ENCODE measurements at places on chromosomes 16 and 17.

DNA sequence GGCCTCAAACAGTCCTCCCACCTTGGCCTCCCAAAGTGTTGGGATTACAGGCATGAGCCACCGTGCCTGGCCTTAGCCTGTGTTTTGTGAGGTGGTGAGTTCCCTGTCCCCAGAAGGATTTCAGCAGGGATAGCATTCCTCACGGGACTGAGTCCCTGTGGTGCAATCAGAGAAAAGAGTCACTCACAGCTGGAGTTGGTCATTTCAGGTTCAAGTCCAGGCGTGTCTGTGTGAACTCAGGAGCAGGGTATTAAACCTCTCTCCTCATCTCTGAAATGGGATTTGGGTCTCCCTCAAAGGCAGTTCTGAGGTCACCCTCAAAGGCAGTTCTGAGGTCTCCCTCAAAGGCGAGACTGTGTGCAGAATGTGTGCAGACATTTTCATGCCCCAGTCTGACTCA is 28.6 kb downstream of the NPTX1 start:
- no peak for DNase-seq

DNA sequence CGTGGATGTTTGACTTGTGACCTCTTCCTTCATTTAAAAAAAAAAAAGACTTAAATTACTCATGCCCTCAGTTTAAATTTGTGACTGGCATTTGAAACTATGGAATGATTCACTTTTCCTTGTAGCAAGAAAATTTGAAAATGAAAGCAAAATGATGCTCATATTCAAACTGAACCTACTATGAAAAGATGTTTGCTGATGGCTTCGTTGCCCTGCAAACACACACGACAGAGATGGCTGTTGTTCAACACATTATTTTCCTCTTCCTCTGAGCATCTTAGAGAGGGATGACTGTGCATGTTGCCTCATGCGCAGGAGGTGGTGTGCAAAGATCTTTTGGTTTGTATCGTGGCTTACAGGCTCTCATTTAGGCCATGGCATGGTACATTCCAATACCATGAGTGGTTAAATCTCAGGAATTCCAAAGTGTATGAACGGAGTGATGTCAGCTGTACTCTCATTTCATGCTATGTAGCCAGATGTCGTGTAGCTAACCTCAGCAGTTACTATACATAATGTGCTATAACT is 164.5 kb downstream of the PRKCA start:
- no peak for DNase-seq

DNA sequence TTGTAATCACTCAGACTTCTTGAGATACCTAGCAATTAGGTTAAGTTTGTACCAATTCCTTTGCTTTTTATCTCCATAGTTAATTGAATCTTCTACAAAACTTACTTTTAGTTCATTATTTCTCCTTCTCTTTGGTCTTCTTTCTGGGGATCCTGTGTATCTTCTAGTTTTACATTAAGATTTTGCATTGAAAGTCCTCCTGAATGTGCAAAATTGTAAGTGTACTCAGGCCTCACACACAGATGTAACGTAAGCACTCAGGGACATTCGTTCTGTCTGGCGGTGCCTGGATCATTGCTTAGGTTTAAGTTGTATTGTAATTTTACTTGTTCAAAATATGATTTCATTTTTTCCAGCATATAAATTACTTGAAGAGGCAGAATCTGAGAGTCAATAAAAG is 222.6 kb upstream of the CPHXL start:
- DNase-seq, result no peak

DNA sequence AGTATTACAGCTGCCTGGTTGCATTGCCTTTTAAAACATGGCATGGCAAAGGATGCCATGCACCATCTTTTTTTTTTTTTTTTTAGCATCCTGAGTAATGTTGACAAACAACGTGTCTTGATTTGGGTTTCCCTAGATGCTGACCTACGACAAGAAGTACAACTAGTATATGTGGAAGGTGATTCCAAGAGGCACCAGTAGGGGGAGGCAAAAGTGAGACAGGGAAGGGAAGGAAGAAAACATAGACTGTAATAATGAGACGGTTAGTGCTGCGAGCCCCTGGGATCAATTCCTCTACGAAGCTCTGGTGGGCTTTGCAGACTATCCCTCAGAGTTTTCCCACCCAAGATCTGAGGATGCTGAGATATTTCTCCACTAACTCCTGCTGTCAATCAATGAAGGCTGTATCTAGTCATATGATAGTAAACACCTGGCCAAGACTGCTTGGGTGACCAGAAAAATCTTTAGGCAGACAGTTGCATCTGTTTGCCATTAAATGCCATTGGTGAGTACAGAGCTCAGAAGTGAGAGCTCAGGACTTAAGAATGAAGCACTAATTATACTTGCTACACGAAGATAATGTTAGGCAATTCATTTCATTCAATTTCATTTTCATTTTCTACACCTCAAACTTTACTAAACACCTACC is 458.6 kb upstream of the GOT2 start:
- no peak for DNase-seq

DNA sequence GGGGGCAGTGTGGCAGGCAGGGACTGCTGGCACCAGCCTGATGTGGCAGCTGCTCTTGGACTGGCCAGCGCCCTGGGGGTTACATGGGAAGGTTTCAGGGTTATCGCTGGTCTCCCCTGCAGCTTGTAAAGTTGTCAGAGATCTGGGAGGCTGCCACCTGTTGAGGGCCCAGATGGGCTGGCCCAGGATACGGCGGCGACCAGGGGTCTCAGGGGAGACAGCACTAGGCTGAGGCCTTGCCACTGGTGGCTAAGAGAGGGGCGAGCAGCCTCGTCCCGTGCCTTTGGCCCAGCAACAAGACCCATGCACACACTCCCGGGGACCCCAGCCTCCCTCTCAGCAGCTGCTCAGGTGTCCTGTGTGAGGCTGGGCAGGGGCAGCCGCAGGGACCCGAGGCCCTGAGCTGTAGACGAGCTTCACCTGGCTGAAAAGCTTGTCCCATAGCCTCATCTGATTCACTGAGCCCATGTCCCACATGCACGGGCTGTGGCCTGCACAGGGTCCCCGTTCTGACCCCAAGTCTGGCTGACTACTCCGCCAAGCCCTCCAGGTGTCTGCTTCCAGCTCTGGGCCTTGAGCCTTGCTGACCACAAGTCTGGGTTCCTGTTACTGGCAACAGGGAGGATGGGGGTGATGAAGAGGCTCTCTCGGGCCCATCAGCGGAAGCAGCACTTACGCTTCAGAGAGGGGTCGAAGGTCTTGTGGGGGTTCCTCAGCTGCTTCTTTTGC is 6.2 kb downstream of the DUS1L start:
- DNase-seq, result no peak

GRCh38 chr17:5933430-5933829 is 136.7 kb upstream of the WSCD1 start:
- no peak for DNase-seq

- no peak for DNase-seq
Measured at GRCh38 chr17:82601447-82602000, 46.7 kb downstream of the WDR45B start.

GRCh38 chr17:32385121-32385520 is 35.2 kb downstream of the ZNF207 start:
- DNase-seq, result no peak

DNA sequence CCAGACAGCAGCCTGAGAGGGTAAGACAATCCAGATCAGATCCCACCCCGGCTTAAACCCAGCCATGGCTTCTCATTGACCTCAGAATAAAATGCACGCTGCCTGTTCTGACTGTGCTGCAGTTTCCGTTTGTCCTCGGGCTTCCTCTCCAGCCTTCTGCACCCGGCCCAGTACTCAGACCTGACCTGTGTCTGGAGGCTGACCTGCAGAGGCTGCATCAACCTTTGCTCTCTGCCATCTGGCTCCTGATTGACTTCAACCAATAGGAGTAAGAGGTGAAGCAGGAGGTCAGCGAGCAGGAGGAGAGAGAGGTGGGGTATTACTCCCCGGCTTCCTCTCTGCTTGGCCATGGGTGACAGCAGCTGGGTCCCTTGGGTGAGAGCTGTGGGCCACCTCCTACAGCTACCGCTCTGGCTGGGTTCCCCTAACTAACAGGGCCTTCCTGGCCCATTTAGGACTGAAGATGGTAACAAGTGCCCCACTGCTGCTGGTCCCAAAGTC is 46.7 kb downstream of the C16orf82 start:
- DNase-seq, result no peak

DNA sequence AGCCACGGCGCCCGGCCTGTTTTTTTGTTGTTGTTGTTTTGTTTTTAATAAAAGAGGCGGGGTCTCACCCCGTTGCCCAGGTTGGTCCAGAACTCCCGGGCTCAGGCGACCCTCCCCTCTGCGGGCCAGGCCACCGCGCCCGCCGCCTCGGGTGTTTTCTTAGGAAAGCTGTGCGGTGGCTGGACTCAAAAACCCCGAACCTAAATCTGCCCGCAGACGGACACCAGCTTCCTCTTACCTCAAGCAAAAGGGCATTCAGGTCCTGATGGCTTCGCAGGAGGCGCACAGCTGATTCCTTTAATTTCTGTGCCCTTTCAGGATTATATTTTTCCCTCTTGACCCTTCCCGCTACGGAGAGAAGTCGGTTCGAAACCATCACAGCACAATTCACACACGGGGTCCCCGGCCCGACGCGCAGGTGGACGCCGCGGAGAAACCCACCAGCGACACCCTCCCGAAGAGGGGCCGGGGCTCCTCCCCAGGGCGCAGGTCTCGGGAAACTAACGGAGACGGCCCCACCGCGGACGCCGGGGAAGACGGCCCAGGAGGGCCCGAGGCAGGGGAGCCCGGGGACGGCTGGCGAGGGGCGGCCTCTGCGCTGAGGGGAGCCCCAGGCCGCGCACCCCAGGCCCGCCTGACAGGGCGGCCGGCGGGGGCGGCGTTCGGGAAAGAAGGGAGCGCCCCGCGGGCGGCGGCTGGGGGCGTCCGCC is 653 bp downstream of the FANCA start:
- DNase-seq, result no peak

DNA sequence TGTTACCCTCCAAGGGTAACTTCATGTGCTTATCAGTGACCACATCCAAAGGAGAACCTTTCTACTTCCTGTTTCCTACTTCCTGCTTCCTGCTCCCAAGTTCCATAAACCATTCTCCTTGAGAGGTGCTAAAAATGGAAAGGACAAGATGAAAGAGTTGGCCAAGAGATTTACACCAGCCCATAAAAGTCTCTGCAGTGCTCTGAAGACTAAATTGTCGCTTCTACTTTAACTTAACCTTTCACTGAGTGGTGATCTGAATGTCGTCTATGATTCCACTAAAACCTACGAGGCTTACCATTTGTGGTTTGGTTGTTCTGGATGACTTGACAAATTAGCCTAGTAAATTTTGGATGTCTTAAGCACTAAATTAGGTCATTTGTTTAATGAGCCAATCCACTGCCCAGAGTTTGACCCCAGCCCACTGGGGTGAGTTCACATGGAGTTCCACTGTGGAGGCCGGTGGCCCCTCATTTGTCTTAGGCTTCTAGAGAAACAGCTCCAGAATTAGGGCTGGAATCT is 333.1 kb downstream of the FOXL1 start:
- no peak for DNase-seq

DNA sequence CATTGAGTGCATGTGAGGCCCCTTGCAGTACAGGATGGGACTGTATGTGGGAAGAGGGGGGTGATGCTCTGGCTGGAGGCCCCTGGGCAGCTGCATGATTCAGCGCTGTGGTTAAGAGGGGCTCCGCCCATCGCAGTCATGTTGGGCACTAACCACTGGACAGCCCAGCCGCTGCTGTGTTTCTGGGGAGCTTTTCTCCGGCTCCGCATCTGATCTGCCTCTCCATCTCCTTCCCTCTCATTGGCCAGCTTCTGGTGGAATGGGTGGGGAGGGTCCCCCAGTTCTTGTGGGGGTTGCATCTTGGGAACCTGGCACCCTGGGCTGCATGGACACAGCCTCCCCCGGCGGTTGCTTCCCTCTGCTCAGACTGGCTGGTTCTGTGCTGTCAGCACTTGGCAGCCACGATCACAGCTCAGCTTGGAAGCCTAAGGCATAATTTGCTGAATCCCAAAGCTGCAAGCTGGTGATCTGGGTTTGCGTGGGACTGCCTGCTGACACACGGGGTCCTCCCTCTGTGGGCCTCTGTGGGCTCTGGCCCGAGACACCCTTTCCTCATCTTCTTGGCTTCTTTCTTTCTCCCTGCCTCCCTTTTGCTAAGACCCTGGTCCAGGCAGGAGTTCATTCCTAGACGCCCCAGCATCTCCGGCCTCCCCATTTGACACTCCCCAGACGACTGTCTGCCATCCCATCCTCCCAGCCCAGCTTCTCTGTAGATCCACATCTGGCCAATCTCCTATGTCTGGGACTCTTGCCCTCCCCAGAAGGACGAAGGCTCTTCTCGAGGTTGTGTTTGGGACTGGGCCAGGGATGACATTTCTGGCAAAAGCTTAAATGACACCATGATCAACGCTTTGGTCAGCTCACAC is 168.3 kb downstream of the SEC14L1 start:
- DNase-seq, result no peak

- no peak for DNase-seq
Measured at GRCh38 chr16:22183335-22183734, 21.0 kb downstream of the SDR42E2 start.

DNA sequence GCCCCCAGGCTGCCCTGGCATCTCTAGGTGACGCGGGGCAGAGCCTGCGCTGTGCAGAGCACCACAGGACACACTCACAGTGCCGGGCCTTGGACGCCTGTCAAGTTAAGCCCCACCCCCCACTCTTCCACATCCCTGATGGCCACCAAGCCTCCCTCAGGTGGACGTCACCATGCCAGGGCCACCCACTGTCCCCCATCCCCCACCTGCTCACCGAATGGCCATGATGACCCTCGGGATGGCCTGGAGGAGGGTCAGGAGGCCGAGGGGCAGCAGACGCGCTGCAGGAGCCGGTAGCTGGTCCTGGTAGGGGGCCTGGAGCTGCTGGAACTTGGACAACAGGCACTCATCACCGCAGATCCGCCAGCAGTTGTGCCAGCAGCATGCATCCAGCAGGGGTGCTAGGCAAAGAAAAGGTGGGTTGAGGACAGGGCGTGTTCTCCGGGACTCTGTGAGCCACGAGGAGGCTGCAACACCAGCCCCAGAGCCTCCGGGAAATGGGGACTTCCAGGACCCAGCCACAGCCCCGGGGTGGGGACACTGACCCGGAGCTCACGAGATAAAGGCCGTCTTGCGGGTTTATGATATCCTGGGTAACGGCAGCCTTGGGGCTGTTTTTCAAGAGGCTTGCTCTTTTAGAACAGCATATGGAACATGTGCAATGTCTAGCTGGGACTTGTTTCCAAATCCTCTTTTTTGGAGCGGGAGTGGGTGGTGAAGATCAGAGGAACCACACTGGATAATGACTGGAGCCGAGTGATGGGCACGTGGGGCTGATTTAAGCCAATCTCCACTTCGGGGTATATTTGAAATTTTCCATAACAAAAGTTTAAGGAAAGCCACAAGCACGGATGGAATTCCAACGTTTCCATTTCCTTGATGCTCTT is 11.4 kb downstream of the C16orf95 start:
- DNase-seq, result no peak

- no peak for DNase-seq
Measured at GRCh38 chr17:50837286-50837979, 2.0 kb downstream of the WFIKKN2 start.

GRCh38 chr17:9821921-9822320 is at the start of gene GSG1L2:
TSS of gene GSG1L2 (minus strand) at chr17:9822079. CDS start at chr17:9822071, 8 bp downstream.
- DNase-seq, result no peak
